Fibroblast of skin of right biceps (primary cell): ENCODE measurements at places on chromosomes 4 and X.
A peak's percentile ranks its signal among the peaks of the same experiment; 100 is the strongest.

DNA sequence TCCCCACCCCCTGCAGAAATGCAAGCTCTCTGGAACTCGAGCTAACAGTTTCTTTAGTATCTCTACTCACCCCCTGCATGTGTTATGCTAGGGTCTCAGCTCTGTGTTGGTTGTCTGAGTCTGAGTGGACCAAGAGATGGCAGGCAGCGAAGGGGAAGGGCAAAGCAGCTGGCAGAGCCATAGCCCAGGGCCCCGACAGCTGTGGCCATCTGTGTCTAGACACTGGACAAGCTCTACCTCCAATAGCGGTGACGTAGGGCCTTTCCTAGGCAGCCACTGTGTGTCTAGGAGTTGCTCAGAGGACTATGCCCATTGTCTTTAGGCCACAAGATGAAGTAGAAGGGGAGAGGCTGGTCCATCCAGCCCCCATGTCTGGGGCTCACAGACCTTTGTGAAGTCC is 79.2 kb downstream of the EFNB1 start:
- no peak for DNase-seq

- no peak for DNase-seq
Measured at GRCh38 chr4:32133141-32133540, 1413.0 kb downstream of the PCDH7 start.

DNA sequence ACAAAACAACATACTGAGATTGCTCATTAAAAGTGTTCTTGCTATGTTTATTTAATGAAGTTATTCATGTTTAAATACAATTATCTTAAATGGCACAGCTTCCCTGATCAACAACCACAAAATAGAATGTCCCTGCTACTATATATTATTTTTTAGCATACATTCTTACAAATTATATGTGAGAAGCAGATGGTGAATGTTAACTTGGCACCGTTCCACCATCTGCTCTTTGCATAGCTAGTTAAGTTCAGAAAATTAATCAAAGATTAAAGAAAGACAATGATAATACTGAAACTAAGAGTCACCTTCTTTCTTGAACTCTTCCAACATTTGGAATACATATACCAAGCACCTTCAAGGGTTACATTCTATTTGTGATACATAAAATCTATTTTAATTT is 94.2 kb downstream of the PPP3CA start:
- no peak for DNase-seq

DNA sequence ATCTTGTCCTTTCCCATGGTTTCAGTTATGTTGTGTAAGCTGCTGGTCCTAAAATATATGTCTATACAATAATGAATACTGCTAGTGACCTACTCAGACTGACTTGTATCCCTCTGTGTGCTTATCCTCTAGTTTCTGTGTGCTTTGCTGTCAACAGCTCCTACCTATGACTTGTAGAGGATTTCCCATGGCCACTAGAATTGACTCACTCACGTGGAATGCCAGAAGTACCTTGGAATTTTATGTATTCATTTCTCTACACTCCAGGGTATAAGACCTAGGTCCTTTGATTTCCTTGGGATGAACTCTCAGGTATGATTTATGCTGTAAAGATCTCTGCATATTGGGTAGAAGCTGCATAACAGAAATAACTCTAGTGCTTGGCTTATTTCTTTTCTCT is 279.9 kb upstream of the SLIT2 start:
- DNase-seq = peak; percentile 73

DNA sequence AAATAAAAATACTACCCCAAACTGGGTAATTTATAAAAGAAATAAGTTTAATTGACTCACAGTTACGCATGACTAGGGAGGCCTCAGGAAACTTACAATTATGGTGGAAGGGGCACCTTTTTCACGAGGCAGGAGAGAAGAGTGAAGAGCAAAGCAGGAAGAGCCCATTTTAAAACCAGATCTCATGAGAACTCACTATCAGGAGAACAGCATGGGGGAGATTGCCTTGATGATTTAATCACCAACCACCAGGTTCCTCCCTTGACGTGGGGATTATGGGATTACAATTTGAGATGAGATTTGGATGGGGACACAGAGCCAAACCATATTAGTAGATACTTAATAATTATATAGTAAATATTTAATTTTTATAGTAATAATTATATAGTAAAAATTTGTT is 10.1 kb downstream of the CISD2 start:
- DNase-seq = no peak

- no peak for DNase-seq
Measured at GRCh38 chr4:70935038-70935695, 33.0 kb downstream of the MOB1B start.

DNA sequence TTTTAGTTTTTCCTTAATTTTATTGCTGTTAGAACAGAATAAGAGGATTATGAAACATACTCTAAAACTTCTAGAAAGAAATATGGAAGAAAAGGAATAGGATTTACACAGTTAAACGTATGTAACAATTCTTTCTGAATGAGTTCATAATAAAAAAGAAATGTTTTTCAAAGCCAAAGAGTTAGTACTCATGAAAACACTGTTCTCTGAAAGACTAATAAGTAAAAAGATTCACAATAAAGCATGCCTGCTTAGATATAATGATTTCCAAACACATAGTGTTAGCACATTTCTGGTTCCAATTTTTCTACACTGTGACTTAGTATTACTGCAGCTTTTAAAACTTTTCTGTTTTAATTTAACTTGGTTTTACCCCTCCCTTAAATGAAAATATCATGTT is 49.8 kb upstream of the PRSS48 start:
- DNase-seq = no peak

- DNase-seq = no peak
Measured at GRCh38 chrX:155188786-155189185, 27.5 kb upstream of the VBP1 start.

GRCh38 chrX:129842510-129843208 is 1.0 kb downstream of the ZDHHC9 start:
- DNase-seq = peak; percentile 12

- no peak for DNase-seq
Measured at GRCh38 chrX:9538544-9539045, 73.7 kb downstream of the TBL1X start.

- peak; percentile 89 for DNase-seq
Measured at GRCh38 chr4:124018383-124019317, 622.1 kb downstream of the SPRY1 start.

- peak; percentile 13 for DNase-seq
Measured at GRCh38 chr4:95507147-95507546, 41.6 kb downstream of the UNC5C start.

DNA sequence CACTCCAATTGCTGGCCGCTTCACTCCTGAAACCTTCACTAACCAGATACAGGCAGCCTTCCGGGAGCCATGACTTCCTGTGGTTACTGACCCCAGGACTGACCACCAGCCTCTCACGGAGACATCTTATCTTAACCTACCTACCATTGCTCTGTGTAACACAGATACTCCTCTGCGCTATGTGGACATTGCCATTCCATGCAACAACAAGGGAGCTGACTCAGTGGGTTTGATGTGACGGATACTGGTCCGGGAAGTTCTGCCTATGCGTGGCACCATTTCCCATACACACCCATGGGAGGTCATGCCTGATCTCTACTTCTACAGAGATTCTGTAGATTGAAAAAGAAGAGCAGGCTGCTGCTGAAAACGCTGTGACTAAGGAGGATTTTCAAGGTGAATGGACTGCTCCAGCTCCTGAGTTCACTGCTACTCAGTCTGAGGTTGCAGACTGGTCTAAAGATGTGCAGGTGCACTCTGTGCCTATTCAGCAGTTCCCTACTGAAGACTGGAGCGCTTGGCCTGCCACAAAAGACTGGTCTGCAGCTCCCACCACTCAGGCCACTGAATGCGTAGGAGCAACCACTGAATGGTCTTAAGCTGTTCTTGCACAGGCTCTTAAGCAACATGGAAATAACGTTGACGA is 35.8 kb upstream of the PRDM8 start:
- DNase-seq = no peak

- no peak for DNase-seq
Measured at GRCh38 chr4:73615613-73616012, 4.6 kb downstream of the RASSF6 start.

DNA sequence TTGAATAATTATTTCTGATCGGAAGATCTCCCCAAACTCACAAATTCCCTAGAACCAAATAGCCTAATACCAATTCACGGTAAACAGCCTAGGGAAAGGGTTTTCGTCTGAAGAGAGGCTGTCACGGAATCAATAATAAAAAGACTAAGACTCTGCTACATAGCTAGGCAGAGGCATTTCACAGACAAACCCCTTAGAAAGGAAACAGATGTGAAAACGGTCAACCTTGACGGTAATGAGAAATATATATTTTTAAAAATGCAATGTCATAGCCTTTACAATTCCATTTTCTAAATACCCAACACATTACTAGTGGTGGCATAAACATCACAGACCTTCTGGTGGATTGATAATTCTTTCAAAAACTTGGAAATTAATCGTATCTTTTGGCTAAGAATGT is 28.4 kb downstream of the PROM1 start:
- no peak for DNase-seq

DNA sequence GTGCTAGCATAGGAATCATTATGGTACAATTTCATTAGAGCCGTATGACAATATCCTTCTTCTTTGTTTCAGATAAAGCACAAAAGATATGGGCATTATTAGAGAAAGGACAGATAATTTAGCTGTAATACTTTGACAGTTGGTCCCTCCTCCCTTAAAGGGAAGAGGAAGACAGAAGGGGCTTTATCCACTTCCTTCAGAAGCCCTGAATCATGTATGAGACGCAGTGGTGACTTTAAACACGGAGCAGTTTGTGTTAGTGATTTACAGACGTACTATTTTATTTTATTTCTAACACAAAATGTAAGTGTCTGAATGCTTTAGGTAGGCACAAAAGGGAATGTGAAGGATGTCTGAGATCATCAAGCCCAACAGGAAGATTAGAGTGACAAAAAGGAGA is 467.7 kb downstream of the IL15 start:
- no peak for DNase-seq

- DNase-seq = no peak
Measured at GRCh38 chr4:8862800-8863685, 8.6 kb downstream of the HMX1 start.

DNA sequence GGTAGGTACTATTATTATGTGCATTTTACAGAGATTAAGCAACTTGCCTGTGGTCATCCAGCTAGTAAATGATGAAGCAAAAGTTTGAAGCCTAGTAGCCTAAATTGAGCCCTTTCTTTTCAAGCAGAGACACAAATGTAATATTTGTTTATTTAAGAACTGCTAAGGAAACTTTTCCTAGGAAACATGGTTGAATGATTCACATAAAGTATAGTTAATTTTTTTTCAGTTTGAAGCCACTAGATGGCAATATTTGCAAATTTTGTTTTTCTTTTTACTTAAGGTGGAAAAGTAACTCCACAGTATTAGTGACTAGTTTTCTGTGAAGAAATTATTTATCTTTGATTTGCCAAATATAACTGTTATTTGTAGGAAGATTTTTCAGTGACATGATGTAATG is 52.8 kb upstream of the ANKRD17 start:
- peak; percentile 40 for DNase-seq

- peak; percentile 57 for DNase-seq
Measured at GRCh38 chr4:5711479-5712184, 631 bp downstream of the EVC start.

GRCh38 chr4:6794189-6794588 is 11.7 kb downstream of the KIAA0232 start:
- DNase-seq = no peak

DNA sequence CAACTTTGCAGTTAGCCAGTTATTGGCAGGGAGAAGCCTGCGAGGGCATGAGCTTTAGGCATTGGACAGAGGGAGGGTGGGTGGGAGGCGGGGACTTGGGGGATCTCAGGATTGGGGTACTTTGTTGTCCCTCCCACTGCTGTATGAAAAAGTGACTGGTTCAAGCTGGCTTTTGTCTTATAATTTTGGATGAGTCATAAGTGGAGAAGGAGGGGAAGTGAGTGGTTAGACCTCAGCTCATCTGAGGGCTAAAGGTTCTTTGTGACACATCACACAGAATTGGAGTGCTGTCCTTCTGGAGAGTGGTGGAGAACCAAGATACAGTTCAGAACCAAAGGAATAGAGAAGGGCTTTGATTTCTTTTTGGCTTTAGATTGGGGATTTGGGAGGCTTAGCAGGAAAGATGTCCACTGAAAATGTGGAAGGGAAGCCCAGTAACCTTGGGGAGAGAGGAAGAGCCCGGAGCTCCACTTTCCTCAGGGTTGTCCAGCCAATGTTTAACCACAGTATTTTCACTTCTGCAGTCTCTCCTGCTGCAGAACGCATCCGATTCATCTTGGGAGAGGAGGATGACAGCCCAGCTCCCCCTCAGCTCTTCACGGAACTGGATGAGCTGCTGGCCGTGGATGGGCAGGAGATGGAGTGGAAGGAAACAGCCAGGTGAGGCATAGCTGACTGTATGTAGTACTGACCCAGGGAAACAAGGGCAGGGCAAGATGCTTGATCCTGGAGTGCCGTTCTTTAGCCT is at the start of gene SLC4A4:
SLC4A4 (plus strand) TSS at position 175 of the 748 bp plus-strand sequence.
- DNase-seq = peak; percentile 84

DNA sequence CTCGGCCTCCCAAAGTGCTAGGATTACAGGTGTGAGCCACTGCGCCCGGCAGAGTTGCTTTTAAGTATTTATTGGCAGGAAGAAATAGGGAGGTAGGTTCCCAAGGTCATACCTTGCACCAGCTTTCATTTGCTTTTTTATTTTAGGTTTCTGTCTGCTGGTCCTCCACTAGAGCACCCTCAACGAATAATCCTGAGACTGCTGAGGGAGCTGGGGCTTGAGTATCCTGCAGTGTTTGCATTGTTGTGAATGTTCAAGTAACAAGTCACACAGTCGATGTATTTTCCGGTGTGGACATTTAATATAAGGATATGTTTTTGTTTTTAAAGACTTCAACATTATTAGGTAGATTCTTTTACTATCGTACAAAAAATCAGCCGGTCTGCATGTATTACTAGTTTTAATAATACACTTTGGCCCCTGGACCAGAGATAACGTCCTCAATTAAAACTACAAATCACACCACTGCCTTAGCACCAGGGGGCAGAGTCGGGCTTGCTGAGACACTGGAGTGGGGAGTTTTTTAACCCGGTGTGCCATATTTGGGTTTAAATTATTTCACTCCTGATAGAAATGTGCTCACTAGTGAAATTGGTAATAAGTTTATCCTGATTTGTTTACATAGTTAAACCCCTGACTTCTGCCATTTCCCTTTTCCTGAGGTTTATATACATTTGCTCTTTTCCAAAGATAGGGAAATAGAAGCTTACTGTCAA is 11.6 kb downstream of the SMIM20 start:
- peak; percentile 40 for DNase-seq

DNA sequence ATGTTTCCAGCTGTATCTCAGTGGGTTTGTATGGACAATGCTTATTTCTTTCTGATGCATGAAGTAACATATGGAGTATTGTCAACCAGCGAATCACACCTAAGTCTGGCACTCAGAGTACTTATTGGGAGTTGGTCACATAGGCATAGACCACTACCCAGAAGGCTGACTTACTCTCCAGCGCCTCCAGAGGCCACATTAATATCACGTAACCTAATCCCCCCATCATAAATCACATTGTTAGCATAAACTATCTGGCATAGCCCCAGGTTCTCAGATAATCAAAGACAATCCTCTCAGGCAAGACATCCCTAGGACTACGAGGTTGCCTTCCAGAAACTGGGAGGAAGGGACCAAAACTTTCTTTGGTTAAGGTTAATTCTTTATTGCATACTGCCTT is 560.5 kb upstream of the PABPC4L start:
- no peak for DNase-seq
